ENCODE measurements at places on chromosomes 6 and 20.

- DNase-seq: no peak
Observed at GRCh38 chr6:141658696-141659095, 474.0 kb upstream of the GJE1 start.

- DNase-seq: no peak
Observed at GRCh38 chr6:43927532-43928210, 157.7 kb downstream of the VEGFA start.

GRCh38 chr20:19661717-19662636, 96.1 kb upstream of the RIN2 start:
- peak; percentile 58 for DNase-seq

GRCh38 chr6:134662077-134662700, 287.7 kb downstream of the ALDH8A1 start:
- DNase-seq: no peak

GRCh38 chr6:18171871-18172270, 16.6 kb downstream of the KDM1B start:
- DNase-seq: no peak
